ENCODE measurements at places on chromosomes 5 and 9.

GRCh38 chr9:130467316-130467715, 22.6 kb downstream of the ASS1 start:
- DNase-seq, result no peak

DNA sequence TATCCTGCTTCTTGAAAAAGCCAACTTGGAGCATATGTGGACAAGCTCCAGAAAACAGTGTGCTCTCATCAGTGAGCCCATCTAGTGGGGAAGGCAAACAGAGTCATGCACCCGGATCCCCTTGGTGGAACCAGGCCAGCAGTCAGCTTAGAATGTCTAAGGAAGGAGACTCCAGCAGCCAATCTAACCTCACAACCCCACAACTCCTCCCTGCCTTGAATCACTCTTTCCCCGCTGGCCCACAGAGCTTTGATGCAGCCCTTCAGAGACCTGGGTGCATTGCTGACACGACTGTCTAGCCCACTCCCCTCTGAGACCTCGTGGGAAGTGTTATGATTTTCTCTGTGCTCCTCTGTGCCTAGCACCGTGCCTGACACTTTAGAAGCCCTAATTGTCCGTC, 623.7 kb downstream of the BNC2 start:
- no peak for DNase-seq

GRCh38 chr5:169893571-169893970, 86.7 kb downstream of the INSYN2B start:
- DNase-seq, result peak; percentile 31

DNA sequence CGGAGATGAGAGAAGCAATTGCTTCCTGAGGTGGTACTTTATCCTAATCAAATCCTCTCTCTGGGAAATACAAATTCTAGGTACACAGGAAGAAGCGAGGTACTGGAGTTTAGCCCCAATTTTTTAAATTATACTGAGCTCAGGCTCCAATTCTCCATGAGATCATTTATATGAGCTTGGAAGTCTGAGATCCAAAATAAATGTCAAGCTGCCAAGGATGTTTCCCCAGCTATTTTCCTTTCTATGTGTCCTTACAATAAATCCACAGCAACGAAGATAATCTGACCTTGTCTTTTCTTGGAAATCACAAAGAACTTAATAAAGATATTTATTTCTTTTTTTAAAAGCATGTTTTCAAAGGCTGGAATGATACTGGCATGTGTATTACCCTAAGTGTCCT, 597.3 kb downstream of the GABRG2 start:
- no peak for DNase-seq

- no peak for DNase-seq
These were observed 60.5 kb downstream of the DAP start for GRCh38 chr5:10700516-10700915.

- peak; percentile 61 for DNase-seq
These were observed 106.7 kb upstream of the PTPN3 start for GRCh38 chr9:109604781-109605180.

GRCh38 chr5:133639850-133640528, 27.6 kb upstream of the FSTL4 start:
- no peak for DNase-seq

DNA sequence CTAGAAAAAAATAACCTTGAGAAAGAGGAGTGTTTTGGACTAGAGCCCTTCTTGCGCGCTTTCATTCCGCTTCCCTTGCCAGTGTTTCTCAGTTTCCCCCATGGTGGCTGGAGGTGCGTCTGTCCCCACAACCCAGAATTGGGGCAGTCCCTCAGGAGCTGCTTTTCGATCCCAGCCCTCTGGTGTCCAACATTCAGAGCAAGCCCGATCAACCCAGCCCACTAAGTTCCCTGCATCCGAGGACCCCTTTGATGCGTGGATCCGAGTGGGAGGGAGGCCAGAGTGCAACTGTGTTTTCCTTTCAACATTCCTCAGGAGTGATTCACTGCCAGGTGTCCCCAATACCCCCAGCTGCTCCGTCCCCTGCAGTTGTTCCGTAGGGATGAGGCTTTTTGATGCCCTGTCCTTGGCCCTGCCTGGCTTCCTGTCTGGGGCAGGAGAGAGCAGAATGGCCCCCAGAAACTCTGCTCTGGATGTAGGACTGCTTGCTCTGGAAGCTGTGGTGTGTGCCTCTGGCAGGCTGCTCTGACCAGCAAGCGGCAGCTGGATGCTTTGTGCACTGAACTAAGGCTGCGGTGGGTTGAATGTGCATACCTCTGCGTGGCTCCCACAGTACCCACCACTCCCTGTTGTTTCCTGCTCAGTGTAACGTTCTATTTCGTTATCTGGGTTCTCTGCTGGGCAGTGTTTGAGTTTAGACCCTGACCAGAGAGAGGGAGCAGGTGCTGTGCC, 117.5 kb downstream of the BOD1 start:
- DNase-seq, result no peak

DNA sequence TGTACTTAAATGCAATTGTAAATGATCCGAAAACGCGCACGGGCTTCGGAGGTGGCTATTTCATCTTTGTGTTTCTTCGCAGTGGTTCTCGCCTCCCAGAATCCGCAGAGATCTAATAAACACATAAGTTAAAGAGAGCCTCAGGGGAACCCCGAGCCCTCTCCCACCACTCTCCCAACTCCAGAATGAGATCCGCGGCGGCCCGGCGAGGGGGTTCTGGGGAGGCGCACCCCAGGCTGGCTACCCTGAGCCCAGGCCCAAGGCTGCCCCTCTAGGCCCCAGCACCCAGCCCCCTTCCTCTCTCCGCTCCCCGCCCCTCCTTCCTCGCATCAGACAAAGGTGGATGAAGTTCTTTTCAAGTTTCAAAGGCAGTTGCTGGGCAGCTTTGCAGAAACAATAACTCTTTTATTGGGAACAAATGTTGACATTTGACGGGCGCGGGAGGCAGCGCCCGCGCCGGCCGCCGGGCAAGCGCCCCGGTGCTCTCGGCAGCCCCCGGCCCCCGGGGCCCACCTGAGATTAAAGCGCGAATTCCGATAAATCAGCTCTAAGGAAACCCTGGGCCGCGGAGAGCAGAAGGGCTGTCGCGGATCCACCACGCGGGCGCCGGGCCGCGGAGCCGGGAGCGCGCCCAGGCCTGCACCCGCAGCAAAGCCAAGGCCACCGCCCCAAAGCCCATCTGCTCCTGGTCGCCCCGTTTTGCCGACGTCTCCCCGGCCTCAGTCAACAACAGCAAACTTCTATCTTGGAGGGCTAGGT, 8.4 kb downstream of the IRX2 start:
- peak; percentile 63 for DNase-seq

DNA sequence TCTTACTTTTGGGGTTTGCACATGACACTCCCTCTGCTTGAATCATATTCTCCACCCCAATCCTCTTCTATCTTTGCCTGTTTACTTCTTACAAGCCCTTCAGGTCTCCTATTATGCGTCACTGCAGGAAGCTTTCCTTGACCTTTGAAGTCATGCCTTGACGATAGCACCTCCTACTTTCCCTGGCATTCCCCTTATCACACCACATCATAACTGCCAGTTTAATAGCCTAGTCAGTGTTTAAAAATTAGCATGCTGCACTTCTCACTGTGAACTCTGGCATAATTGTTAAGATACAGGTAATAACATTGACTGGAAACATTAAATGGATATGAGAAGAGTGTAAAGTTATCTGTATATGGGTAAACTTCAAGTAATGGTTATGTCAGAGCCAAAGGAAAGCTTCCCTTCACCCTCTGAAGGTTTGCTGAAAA, 37.1 kb upstream of the CEP120 start:
- no peak for DNase-seq

DNA sequence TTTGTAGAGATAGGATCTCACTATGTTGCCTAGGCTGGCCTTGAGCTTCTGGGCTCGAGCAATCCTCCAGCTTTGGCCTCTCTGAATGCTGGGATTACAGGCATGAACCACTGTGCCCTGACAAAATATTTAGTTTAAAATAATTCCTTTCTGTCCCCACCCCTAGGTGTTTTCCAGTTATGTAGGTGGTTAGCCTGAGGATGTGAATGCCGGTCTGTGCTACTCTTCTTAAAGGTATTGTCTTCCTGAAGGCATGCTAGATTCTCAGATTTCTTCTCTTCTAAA, 56.7 kb upstream of the BASP1 start:
- DNase-seq, result no peak

- no peak for DNase-seq
These were observed 7.3 kb upstream of the FGF18 start for GRCh38 chr5:171412186-171412585.

- peak; percentile 43 for DNase-seq
These were observed 928 bp downstream of the MCTP1 start for GRCh38 chr5:95283761-95284571.

- no peak for DNase-seq
These were observed 155.6 kb downstream of the SMARCA2 start for GRCh38 chr9:2170722-2171121.

DNA sequence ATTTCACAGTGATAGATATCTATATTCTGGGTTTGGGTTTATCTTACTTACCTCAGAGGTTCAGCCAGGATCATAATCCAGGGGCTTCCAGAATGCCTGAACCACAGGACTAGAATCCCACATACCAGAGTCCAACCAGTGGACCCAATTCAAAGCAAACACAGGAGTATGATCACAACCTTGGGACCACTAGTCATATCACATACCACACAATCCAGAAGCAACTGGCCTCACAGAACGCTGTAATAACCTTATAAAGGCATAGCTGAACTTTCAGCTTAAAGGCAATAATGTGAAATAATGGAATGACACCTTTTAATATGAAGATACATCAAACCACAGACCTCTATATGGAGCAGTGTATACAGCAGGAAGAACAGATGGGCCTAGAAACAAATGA, 25.3 kb downstream of the RAPGEF6 start:
- DNase-seq, result no peak

GRCh38 chr9:70079417-70080037, 35.9 kb downstream of the MAMDC2 start:
- peak; percentile 92 for DNase-seq

DNA sequence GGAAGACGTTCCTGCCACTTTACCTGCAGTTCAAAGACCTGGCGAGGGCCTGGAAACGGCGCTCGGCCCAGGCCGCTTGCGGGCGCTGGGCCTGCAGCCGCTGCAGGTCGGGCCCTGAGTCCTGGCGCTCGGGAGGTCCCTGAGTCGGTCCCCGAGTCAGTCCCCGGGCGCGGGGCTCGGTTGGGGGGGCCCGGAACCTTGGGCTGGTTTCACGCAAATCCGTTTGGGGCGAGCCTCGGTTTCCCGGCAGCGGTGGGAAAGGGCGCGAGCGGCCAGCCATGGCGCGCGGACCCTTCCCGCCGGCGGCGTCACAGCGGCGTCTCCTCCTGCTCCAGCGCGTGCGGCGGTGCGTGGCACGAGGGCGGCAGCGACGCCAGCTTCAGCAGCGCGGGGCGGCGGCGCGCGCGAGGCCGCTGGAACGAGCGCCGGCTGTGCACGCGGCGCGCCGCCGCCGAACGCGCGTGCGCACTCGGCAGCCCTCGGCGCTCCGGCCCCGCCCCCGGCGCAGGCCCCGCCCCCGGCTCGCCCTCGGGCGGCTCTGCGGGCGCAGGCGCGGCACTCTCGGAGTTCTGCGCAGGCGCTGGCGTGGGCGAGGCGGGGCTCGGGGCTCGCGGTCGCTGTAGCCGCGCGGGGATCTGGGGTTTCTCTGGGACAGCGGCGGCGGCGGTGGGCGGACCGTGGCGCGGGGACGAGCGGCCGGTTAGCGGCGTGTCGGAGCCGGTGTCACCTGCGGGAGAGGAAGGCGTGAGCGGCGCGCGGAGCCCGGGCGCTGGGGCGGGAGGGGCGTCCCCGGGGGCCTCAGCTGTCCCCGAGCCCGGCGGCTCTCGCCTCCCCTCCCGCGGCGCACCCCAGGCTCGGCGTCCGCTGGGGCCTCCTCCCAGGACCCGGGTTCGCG, 29.9 kb downstream of the EXOC3 start:
- peak; percentile 89 for DNase-seq

- DNase-seq, result no peak
These were observed 60.2 kb downstream of the MLLT3 start for GRCh38 chr9:20562051-20562450.

GRCh38 chr5:16043349-16043965, 136.1 kb downstream of the MARCHF11 start:
- no peak for DNase-seq

DNA sequence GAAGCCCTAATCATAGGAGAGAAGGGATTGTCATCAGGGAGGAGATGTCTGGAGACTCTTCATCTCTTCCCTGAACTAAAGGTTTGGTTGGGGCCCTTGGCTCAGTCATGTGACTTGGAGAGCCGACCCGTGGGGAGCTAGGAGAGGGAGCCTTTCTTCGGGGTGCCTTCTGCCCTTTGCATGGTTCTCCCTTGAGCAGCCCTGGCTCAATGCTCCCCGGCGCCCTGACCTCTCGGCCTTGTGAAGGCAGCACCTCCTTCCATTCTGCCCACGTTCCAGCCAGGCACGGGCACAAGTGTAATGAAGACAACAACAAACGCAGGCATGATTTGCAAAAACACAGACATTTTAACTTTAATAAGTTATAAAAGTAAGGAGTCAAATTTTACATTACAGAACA, 50.4 kb downstream of the ZNF354C start:
- no peak for DNase-seq

- peak; percentile 62 for DNase-seq
These were observed 65.0 kb downstream of the HSD17B3 start for GRCh38 chr9:96236854-96237550.

DNA sequence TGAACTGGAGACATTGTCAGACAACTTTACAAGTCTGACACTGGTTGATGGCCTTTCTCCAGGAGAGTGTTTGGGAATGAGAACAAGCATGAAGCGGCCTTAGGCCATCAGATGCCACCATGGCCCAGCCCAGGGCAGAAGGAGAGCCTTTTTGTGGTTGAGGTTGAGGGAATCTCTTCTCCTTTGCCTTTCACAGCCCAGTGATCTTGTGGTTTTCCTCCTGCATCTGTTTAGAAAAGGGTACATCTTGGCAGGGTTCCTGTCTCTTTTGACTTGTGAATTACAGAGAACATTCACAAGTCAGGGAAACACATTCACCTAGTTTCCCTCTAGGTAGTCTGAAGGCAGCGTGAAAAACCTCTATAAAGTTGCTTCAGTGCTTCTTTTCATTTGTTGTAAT, 27.5 kb downstream of the DMRT2 start:
- no peak for DNase-seq

DNA sequence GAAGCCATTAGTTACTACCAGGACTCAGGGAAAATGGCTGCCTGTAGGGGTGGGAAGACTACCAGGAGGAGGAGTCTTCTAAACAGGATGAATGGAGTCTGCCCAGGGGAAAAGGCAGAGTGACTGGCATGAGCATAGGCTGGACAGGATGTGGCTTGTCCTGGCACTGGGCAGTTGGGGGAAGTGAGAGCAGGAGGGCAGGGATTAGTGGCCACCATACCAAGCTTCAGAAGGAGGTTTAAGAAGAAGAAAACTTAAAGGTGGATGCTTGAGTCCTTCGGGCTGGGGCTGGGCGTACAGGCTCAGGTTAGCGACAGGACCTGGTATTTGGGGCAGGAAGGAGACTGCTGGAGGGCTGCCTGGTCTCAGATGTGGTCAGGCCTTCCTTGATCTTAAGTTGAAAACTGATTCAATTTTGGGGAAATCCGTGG, 5.0 kb upstream of the NSD1 start:
- DNase-seq, result no peak

DNA sequence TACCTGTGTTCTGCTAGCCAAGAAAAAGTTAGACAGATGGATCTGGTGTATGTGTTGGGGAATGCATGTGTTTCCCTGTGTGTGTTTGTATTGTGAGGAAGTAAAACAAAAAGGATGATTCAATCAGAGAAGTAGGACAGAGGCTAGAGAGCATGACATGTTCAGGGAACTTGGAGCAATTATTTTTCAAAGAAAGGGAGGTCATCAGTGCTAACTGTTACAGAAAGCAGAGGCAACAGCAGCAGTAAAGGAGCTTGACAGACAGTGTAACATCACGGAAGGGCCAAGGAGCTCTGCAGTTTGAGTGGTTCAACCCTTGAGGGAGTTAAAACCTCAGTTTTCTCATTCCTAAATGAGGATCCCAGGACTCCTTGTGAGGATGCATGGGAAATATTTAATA, 13.2 kb downstream of the SPINK1 start:
- no peak for DNase-seq

Data from lung (tissue), 17 donors.